ENCODE measurements at places on chromosomes 13 and 19.

DNA sequence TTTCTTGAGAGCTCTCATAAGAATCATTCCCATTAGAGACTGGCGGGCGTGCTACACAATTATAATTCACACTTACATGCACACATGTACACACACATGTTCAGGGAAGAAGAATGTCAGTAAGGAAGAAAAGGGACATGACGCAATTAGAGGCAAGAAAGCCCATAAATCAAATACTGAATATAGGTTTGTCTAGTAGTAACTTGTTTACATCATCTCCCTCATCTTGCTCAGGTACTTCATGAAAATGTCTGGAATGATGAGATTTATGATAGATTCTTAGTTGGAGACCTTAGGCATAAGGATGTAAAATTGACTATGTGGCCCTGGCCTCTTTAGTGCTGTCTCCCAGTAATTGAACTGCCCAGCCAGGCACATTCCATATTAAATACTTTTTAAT is 628.0 kb upstream of the PCDH20 start:
- no peak for DNase-seq

DNA sequence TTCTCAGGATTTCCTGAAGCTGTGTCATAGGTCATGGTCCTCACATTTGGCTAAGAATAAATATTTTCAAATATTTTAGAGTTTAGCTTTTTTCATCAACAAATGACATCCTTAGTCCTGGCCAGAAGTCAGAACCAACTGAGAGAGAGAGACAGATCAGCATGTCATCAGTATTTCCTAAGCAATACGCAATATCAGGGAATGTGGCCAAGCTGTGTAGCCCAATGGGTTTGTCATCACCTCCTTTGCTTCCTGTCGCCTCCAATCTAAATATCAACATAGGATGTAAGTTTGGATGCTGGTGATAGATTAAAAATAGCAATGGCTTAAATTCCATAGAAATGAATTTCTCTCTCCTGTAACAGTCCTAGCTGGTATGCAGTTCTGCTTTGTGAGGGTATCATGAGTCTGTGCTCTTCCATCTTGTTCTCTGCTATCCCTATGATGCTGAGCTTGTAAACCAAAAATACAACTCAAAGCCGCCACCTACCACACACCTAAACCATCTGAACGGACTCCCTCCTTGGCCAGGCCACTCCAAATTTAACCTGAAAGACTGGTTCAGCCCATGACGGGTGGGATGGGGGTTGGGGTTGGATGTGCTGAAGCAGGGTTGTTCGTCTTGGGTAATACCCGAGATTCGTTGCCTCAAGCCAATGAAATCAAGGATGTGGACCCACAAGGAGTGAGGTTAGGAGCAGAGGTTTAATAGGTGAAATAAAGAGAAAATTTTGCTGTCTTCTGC is 10.0 kb upstream of the IGSF23 start:
- DNase-seq: no peak

DNA sequence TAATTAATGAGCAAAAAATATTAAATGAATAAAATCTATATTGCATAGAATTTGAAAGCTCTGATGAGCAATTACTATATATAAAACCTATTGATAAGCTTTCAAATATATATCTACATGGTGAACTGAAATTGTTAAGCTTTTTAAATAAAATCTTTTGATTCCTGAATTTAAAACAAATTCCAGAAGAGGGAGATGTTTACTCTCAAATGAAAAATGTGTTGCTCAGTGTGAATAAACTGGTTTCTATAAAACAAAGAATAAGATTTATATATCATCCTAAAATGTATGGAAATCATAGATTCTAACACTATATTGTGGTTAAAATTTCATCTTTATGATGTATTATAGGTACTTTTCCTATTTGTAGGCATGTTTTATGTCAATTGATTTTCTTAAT is 171.5 kb upstream of the SLITRK6 start:
- DNase-seq: peak; percentile 25

- no peak for DNase-seq
These were observed 90.9 kb downstream of the NALCN start for GRCh38 chr13:101325423-101325822.

DNA sequence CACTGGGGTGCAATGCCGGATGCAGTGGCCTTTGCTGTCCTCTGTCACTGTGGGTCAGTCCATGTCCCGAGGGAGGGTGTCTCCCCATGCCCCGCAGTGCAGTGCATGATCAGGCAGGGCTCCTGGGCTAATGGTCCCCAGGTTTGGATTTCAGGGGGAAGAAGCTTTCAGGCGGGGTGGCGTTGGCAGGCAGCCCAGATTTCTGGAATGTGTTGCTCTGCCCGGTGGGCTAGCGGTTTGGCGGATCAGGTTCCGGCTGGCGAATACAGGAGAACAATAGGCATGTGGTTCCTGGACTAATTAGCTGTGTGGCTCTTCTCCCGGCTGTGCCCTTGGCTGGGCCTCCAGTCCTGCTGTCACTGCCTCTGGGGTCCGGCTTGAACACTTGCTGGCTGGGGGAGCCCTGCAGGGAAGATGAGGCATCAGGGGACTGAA is 141.3 kb downstream of the FGF9 start:
- peak; percentile 97 for DNase-seq

DNA sequence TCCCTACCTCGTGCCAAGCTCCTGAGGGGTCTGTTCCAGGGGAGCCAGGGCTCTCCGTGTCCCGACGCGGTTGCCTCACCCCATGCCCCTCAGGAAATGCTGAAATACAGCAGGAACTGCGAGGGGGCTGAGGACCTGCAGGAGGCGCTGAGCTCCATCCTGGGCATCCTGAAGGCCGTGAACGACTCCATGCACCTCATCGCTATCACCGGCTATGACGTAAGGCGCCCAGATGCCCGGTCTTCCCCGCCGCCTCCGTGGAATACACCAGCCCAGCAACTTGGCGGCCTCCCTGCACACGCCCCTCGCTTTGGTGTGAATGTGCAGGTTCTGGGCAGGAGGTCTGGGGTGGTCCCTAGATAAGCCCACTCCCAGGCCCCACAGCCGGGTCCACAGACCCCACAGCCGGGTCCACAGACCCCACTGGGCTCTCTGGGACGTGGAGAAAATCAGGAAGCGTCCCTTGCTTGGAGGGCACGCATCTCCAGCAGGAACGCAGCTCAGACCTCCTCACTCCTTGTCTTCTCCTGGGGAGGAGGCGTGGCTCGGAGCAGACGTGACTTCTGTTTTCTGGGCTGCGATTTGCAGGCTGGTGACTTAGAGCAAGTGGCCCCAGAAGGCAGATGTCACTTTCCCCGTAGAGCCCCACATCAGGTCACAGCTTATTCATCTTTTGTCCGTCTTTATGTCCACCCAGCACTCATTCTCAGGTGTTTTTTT is 19.4 kb upstream of the F7 start:
- DNase-seq: no peak

- DNase-seq: peak; percentile 5
These were observed 833.0 kb downstream of the EFNB2 start for GRCh38 chr13:105702441-105702840.
